ENCODE measurements at places on chromosomes 4 and X.

- no peak for DNase-seq
- H3K4me1 ChIP-seq, result peaks cover 32% of the 10 kb centered on the region
- H3K4me3 ChIP-seq, result peak overlapping the region; percentile 36
- no peaks in the 10 kb centered on the region for H3K27me3 ChIP-seq
These were observed 3.1 kb upstream of the MTMR1 start for GRCh38 chrX:150690126-150690525.

GRCh38 chrX:10110316-10110935 lies 46.3 kb upstream of the CLCN4 start:
- peaks cover 14% of the 10 kb centered on the region for H3K4me1 ChIP-seq
- H3K4me3 ChIP-seq, result peak overlapping the region; percentile 75
- H3K27ac ChIP-seq, result peak overlapping the region; percentile 98

DNA sequence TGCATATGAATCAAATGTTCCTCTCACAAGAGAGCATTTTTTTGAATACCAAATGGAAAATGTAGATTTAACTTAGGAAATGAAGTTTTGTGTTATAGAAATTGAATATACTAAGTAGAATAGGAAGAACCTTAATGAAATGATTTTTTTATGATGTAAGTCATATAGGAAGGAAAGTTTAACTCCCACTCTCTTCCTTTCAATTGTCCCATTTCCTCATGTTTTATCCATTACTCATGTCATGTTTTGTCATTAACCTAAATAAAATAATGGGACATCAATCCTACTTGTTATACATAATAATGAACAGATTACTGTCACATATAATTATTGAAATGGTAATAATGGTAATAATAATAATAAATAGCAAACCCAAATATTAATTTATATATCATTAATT lies 22.7 kb upstream of the SRD5A3 start:
- peaks cover 1% of the 10 kb centered on the region for H3K27me3 ChIP-seq
- no peak for DNase-seq
- H3K4me1 ChIP-seq, result peaks cover 12% of the 10 kb centered on the region
- no peak overlapping the region for H3K4me3 ChIP-seq

- H3K4me3 ChIP-seq, result peak within 1 kb of the TSS; percentile 91
- peak within 1 kb of the TSS; percentile 94 for H3K27ac ChIP-seq
- peaks cover 8% of the 10 kb centered on the region for H3K27me3 ChIP-seq
- no peaks in the 10 kb centered on the region for H3K36me3 ChIP-seq
- H3K4me1 ChIP-seq, result peaks cover 19% of the 10 kb centered on the region
These were observed at the start of gene RGS12 for GRCh38 chr4:3292571-3293400. RGS12 (plus strand) TSS chr4:3293021; CDS start chr4:3316171, 23,150 bp downstream.

GRCh38 chrX:72097098-72097497 lies 34.6 kb downstream of the RTL5 start:
- H3K4me3 ChIP-seq, result peak overlapping the region; percentile 37
- peaks cover 10% of the 10 kb centered on the region for H3K27me3 ChIP-seq
- no peak overlapping the region for H3K27ac ChIP-seq
- no peak for DNase-seq
- peaks cover 55% of the 10 kb centered on the region for H3K4me1 ChIP-seq

DNA sequence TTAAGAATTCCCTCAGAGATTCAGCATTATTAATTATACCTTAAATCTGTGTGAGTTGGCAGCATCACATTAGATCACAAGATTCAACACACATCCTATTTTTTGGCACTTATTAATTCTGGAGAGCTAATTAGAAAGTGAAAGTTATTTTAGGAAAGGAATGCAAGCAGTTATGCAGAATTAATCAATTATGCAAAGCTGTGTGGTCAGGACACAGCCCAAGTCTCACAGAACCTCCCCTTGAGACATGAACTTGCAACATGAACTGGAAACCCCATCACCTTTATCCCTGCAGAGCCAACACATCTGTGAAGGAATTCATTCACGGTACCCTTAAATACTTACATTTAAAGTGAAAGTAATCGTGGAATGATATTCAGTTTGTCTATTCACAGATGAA lies 80.5 kb downstream of the TSPAN5 start:
- no peak for DNase-seq
- no peak overlapping the region for H3K27ac ChIP-seq
